Activated CD4-positive, alpha-beta T cell treated with anti-CD3 and anti-CD28 coated beads, Interleukin-2, amount 50 U/mL, for 1 hour (primary cell): ENCODE measurements at places on chromosomes 1 and 21.

DNA sequence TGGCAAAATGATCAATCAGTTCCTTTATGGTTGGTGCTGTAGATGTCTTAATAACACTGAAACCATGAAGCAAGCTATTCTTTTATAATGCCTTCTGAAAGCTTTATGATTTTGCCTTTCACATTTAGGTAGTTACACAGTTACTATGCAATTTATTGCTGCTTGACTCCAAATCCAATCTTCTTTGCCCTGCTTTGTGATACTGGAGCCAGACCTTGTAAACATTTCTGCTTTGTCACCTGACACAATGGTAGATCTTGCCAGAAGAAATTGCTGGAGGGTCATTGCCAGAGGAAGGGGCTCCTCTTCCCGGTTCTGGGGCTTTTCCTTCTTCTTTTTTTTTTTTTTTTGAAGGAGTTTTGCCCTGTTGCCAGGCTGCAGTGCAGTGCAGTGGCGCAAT, 40.5 kb upstream of the KLF17 start:
- DNase-seq = no peak

DNA sequence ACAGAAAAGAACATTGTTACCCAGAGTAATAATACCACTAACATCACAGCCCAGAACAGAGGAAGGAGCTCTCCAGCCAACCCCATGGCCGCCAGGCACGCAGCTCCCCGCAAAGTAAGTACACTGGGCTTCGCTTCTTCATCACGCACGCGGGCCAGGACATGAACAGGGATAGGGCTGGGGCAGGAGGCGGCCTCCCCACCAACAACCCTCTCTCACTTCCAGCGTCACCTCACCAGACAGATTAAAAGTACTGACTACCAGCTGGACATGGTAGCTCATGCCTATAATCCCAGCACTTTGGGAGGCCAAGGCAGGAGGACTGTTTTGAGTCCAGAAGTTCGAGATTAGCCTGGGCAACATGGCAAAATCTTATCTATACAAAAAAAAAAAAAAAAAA, 78.3 kb downstream of the NPHP4 start:
- DNase-seq = no peak

DNA sequence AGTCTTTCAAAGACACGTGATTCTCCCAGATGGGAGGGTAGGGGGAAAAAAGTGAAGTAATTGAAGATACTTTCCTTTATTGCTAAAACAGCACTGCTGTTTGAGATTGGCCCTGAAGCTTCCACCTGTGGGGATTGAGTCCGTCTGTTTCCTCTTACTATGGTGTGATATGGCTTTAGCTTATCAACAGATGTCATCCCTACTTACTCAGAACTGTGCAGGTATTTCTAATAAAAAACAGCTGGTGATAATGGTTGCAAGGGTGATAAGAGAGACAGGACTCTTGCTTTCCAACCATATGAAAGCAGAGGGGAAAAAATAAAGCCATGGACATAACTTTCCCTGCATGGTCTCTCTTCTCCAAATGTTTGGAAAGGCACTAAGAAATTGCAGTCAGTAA, 41.7 kb upstream of the C8B start:
- no peak for DNase-seq

GRCh38 chr1:169894424-169895145, 889 bp upstream of the SCYL3 start:
- DNase-seq = no peak

DNA sequence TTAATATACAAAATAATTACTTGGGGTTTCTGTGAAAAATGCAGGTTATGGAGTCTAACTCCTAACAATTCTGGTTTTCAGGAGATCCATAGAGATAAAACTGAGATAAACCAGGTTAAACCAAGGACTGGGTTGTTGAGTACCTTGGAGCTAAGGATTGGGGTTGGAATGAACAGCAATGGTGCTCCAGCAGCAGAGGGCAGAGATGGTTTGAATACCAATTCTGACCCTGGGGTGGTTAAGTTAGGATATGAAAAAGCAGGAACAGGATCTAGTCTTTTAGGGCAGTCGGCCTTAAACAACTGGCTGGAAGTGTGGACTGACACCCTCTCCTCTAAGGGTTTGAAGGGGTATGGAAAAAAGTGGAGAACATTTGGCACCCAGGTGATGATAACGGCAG, 53.0 kb downstream of the UROD start:
- DNase-seq = no peak

DNA sequence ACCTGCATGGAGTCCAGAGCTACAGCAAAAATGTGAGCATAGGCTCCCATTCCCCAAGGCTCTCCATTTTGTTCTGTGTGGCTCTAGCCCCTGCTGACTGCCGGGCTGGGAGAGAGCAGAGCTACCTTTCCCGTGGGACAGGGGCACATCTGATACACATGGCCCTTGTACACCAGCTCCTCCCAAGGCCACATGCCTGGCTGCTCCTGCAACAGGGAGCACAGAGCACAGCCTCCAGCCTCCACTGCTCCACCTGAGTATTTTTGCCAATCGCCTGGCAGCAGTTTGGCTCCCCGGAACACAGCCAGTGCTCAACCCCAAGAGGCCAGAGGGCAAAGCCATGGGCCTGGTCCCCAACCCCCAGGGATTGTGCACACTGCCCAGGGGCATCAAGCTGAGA, 146.5 kb downstream of the CHD1L start:
- no peak for DNase-seq

DNA sequence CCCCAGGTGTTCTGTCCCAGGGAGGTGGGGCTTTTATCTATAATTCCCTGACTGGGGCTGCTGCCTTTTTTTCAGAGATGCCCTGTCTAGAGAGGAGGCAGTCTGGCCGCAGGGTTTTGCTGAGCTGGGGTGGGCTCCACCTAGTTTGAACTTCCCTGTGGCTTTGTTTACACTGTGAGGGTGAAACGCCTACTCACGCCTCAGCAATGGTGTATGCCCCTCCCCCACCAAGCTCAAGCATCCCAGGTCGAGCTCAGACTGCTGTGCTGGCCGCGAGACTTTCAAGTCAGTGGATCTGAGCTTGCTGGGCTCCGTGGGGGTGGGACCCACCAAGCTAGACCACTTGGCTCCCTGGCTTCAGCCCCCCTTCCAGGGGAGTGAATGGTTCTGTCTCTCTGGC, 124.3 kb downstream of the CENPF start:
- DNase-seq = no peak
